Activated naive CD4-positive, alpha-beta T cell treated with anti-CD3 and anti-CD28 coated beads, Interleukin-2, amount 50 U/mL, for 16 hours (primary cell): ENCODE measurements at places on chromosomes 12 and 14.

DNA sequence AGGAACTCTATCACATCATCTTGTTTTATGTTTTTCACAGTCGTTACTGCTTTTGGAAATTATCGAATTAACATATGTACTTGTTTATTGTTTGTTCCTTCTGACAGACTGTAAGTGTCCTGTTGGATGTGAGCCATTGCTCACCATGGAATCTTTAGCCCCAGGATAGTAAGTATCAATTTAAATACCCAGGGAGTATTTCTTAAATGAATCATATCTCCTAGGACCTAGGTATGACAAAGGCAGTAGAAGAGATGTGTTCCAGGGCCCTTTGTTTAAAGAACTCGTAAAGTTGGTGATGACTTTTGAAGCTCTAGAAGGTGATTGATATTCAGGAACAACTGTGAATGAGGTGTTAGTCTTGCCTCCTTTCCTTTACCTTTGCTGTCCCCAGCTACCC lies 30.3 kb upstream of the STRAP start:
- no peak for DNase-seq

DNA sequence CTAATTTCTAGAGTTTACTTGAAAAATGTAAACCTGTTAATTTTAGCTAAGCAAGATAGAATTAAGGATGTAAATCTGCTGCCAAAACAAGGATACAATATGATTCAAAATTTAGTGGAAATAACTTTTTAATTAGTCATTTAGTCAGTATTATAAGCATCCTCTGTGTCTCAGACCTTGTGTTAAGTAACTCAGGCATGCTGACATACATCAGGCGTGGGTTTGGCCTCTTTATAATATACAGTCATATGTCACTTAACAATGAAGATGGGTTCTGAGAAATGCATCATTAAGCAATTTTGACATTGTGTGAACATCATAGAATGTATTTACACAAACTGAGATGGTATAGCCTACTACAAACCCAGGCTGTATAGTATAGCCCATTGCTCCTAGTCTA lies 386.9 kb downstream of the ZFP36L1 start:
- no peak for DNase-seq

DNA sequence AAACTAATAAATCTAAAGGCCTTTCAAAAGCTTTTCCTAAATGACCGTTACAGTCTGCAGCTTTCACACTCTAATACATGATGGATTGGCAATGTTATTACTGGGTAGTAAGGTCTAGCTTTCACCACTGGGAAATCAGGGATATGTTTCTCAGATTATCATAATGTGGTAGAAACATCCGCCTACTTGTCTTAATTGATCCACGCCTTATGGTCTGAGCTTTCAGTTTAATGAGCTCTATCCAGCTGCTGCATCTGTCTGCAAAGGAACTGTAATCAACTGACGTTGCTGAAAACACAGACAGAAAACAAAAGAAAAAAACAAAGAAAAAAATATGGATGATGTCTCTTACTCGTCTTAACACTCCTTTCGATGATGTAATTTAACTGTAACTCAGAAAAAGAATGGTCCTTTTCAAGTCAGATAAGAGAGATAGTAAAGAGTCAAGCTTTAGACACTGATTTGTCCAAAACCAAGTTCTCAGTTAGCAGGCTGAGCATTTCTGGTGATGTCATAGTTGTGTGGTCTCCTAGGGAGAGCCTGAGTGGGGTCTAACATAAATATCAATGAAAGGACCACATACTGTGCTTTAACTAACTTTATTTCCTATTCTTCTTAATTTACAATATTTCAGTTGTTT lies 85.9 kb downstream of the C2CD5 start:
- DNase-seq = no peak

DNA sequence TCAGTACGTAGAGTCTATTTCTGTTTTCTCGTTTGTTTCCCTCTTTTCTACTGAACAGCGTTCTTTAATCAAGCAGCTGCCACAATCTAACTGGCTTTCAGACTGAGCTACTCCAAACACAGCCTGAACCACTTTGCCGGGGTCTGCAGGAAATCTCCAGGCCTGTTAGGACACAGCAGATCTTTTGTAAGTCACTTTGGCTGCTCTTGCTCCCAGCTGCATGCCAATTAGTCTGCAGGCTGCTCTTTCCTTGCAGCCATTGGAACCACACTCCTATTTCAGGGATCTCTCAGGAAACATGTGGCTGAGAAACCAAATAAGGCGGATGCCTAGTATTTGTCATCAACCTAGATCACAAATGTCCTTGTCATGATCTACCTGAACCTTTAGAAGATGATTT lies 73.6 kb downstream of the TMTC1 start:
- no peak for DNase-seq

DNA sequence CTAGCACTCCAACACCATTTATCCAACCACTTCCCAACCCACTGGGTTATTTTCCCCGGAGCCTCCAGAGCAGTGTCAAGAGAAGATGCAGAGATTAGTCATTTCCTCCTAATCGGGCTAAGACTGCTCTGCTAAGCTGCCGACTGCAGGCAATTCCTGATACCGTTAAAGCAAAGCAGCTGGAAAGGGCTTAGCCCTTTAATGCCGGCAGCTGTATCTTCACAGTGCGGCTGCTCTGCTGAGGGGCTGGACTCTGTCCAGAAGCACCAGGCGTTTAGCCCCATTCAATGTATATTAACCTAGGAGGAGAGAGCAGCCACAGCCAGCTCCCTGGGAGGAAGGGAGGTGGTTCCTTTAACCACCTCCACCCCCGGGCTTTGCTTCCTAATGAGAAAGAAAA lies 11.1 kb downstream of the AQP6 start:
- no peak for DNase-seq

GRCh38 chr12:42221726-42222125 lies 16.3 kb downstream of the YAF2 start:
- no peak for DNase-seq

- DNase-seq = no peak
Measured at GRCh38 chr12:3055026-3055703, 22.0 kb upstream of the TSPAN9 start.

DNA sequence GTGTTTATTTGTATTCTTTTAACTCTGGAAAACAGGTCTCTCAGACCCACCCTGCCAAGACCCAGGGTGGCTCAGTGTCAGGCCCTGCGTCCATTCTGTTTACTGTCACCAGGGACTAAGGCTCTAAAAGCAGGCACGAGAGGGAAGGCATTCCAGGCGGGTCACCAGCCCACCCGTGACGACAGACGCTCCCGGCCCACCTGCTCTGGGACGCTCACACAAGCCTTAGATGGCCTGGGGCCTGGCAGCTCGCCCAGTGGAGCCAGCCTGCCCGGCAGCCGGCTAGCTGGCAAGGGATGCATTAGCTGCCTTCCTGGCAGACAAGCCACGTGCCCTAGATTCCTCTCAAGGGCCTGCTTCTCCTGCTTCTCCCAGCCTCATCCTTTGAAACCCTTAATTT lies 9.2 kb upstream of the NUAK1 start:
- no peak for DNase-seq

- DNase-seq = no peak
Measured at GRCh38 chr12:86658303-86658702, 402.1 kb upstream of the MGAT4C start.

- no peak for DNase-seq
Measured at GRCh38 chr14:34340025-34340625, 121.9 kb downstream of the SPTSSA start.

DNA sequence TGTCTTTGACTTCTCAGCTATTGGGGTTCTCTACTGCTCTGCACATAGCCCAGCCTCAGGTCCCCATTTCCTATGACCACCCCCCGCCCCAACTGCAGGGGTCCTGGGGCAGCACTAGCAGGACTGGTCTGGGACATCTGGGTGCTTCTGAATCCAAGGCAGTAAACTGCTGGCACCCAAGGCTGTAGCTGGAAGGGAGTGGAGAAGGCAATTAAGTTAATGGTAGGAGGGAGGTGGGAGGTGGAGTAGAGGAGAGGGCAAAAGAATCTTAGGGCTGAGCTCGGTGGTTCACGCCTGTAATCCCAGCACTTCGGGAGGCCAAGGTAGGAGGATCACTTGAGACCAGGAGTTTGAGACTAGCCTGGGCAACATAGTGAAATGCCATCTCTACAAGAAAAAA lies 11.5 kb downstream of the PLEK2 start:
- DNase-seq = no peak

- DNase-seq = no peak
Measured at GRCh38 chr12:112161711-112162110, 36.4 kb downstream of the TRAFD1 start.

GRCh38 chr14:45373877-45374276 lies 120.9 kb upstream of the MIS18BP1 start:
- no peak for DNase-seq

- no peak for DNase-seq
Measured at GRCh38 chr12:41289501-41289900, 101.4 kb downstream of the PDZRN4 start.

GRCh38 chr14:104768437-104769323 lies 15.7 kb downstream of the SIVA1 start:
- peak; percentile 90 for DNase-seq

- DNase-seq = no peak
Measured at GRCh38 chr14:51447411-51447810, 204.3 kb upstream of the FRMD6 start.

DNA sequence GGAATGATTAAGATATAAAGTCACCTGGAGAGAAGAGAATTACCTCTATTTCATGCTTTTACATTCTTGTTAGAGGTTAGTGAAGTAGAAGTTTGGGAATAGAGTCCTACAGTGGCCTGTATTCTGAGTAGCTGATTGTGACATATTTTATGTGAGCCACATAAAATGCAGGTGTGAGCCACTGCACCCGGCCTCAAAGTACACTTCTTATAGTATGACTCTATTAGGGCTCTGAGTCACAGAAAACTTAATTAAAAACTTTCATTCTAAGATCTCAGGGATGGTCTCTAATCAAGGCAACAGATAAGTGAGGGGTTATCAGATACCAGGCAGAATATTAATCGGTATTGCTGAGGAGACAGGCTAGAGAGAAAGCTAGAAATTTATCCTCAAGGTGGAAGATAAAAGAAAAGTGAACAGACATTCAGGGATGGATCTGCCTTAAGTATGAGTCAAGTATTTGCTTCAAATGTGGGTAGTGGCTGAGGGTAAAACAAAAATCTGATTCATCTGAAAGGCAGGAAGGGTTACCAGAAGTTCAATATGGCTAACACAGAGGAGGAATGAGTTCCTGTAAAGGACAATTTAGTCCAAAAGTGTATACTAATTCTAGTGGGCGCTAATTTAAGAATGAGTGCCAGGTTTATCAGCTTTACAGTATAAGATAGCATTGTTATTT lies 5.5 kb upstream of the G2E3 start:
- DNase-seq = no peak

DNA sequence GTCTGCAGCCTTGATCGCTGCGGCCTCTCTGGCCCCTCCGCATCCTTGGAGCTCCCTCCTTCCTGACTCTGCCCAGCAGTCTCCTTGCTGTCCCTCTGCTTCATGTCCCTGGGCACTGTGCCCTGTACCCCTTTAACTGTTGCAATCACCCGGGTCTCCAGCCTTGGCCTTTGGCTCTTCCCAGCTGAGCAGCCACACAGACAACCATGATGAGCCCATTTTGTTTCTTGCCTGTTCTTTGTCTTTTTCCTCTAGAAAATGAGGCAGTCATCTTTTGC lies 40.6 kb upstream of the MEG3 start:
- DNase-seq = no peak

DNA sequence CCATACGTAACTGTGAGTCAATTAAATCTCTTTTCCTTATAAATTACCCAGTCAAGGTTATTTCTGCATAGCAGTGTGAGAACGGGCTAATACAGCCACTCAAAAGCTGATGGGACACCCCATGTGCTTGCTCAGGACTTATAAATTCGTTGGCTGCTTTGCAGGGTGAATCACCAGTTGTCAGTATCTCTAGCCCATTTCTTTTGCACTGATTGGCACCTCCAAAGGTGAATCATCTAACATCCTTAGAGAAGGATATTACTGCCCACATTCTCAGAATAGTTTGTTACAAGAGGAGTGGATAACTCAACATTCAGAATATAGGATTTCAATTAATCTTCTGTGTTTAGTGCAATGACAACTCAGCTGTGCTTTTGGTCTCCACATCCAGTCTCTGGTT lies 601.5 kb downstream of the KCNH5 start:
- no peak for DNase-seq

GRCh38 chr14:102666635-102667034 lies 74.2 kb downstream of the RCOR1 start:
- no peak for DNase-seq

- no peak for DNase-seq
Measured at GRCh38 chr12:28216016-28216415, 25.8 kb downstream of the CCDC91 start.

DNA sequence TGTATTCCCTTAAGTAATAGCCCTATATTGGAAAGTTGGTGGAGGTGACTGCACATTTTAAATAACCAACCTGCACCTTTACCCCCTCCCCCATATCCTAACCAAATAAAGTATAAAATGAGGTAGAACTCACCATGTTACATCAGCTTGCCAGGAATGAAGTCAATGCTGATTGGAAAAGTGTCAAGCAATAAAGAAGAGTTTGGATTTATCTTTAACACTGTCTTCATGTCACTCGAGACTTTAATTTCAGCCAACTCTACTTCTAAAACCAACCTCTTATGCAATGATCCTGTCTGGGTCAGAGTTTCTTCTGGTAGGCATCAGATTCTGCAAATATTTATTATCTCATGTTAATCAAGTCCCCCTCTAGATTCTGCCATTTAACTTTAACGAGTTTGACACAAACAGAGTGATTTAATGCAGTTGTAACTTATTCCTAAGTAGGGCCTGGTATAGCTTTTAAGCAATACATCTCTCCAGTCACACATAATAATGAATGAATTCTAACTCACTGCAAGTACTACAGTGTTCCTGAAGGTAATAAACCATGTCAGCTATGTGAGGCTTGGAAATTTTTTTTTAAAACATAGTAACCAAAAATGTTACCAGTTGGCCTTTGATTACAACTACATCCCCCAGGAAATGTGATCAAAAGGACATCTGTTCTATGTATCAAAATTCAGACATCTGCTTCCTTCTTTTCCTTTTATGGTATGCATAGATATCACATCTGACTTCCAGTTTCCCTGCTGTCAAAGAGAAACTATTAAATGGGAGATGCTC lies 98.7 kb downstream of the ERGIC2 start:
- DNase-seq = no peak

DNA sequence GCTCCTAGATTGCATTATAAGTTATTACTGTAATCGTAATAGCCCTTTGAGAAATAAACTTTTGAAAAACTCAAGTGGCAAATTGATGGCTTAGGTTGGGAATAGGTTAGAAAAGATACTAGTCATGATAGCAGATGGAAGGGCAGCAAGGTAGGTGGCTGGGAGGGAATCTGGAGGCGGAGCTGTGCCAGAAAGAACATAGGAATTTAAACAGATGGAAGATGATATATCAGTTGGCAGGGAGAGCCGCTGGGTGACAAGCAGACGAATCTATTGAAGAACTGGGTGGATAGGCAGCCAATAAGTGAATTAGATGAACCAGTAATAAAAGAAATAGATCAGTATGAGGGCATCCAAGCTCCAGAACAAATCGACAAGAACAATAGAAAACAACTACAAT lies 142.1 kb downstream of the CNTN1 start:
- DNase-seq = no peak

DNA sequence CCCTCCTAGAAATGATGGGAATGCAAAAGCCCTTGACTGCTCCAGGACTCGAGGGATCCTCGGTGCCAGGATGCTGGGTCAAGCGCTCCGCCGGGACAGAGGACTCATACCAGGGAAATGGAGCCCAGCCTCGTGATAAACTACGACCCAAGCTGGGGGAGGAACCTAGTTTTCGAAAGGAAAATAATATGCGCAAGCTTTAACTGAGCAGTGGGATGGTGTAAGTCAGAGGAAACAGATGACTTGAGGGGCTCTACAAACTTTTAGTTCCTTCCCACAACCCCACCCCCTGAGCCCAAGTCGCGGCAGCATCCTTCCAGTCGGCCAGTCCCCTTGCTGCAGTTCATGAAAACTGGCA lies 654 bp upstream of the SUPT16H start:
- no peak for DNase-seq
